ENCODE measurements at places on chromosomes 5 and 9.
A peak's percentile ranks its signal among the peaks of the same experiment; 100 is the strongest.

GRCh38 chr5:140142856-140143255 lies 17.1 kb downstream of the IGIP start:
- peaks cover 31% of the 10 kb centered on the region for H3K27me3 ChIP-seq
- no peaks in the 10 kb centered on the region for H3K36me3 ChIP-seq
- no peak overlapping the region for H3K4me3 ChIP-seq
- no peak overlapping the region for H3K27ac ChIP-seq
- DNase-seq, result no peak
- H3K4me1 ChIP-seq, result no peaks in the 10 kb centered on the region

DNA sequence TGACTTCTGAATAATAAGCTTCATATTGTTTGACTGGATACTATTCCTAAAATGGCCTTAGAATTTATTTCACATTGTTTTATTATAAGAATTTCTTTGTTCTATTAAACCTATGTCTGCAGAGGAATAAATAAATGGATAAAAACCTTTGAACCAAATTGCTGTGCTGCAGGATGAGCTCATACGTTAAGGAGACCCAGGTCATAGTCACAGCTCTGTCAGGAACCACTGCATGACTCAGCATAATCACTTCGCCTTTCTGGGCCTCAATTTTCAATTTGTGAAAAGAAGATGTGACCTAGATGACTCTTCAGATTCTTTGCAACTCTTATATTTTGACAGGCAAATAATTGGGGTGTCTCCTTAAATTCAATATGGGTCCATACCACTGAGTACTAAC lies 36.7 kb upstream of the HMHB1 start:
- H3K27ac ChIP-seq, result no peak overlapping the region
- H3K4me1 ChIP-seq, result no peaks in the 10 kb centered on the region
- DNase-seq, result peak; percentile 22
- no peaks in the 10 kb centered on the region for H3K36me3 ChIP-seq

DNA sequence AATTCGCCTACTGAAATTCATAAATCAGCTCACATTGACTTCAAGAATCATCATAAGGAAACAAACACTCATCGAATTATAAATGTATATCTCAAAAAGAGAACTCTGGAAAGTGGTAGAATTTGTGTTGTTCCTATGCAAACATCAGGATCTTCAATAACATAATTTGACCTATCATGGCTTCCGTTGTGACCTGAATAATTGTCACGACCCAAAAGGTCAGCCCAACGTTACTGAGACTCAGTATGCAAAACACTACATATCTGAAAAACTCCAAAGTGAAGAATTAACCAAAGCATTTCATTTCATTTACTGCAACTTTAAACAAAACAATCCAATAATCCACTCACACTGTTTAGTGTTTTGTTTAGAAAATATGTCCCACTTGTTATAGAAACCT lies 1.2 kb downstream of the RAPGEF6 start:
- no peak for DNase-seq
- H3K36me3 ChIP-seq, result no peaks in the 10 kb centered on the region
- peak overlapping the region; percentile 99 for H3K27ac ChIP-seq
- no peak overlapping the region for H3K4me3 ChIP-seq

GRCh38 chr9:133004091-133004998 lies 25.9 kb downstream of the GFI1B start:
- H3K4me3 ChIP-seq, result peak overlapping the region; percentile 29
- peak overlapping the region; percentile 89 for H3K27ac ChIP-seq
- H3K4me1 ChIP-seq, result peaks cover 86% of the 10 kb centered on the region
- no peaks in the 10 kb centered on the region for H3K36me3 ChIP-seq
- H3K27me3 ChIP-seq, result no peaks in the 10 kb centered on the region

GRCh38 chr5:74895906-74896305 lies 29.7 kb upstream of the FAM169A start:
- no peaks in the 10 kb centered on the region for H3K36me3 ChIP-seq
- H3K27me3 ChIP-seq, result no peaks in the 10 kb centered on the region
- no peaks in the 10 kb centered on the region for H3K4me1 ChIP-seq
- H3K4me3 ChIP-seq, result no peak overlapping the region

DNA sequence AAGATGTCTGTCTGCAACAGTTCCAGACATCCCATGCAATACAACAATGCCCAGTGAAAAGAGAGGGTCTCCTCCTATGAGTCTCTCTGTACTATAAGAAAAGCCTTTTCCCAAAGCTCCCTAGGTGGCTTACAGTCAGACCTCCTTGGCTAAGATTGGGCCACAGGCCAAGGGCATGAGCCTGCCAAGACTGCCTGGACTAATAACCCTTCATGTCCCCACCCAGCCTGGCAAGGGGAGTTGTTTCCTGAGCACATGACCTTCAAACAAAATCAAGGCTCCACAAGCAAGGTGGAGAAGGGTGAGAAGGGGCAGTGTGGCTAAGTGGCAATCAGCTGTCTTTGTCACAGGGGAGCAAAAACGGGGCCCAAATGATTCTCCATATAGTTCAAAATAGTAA lies 75.6 kb upstream of the ZSWIM6 start:
- H3K27me3 ChIP-seq, result no peaks in the 10 kb centered on the region
- H3K27ac ChIP-seq, result no peak overlapping the region
- H3K4me3 ChIP-seq, result no peak overlapping the region
- no peaks in the 10 kb centered on the region for H3K36me3 ChIP-seq
- no peak for DNase-seq

GRCh38 chr5:116529615-116530014 lies 45.0 kb downstream of the SEMA6A start:
- H3K27me3 ChIP-seq, result no peaks in the 10 kb centered on the region
- H3K4me3 ChIP-seq, result no peak overlapping the region
- H3K27ac ChIP-seq, result no peak overlapping the region
- no peaks in the 10 kb centered on the region for H3K36me3 ChIP-seq
- DNase-seq, result no peak
- H3K4me1 ChIP-seq, result no peaks in the 10 kb centered on the region

GRCh38 chr9:14692470-14693250 lies 572 bp downstream of the ZDHHC21 start:
- no peaks in the 10 kb centered on the region for H3K27me3 ChIP-seq
- DNase-seq, result peak; percentile 4

DNA sequence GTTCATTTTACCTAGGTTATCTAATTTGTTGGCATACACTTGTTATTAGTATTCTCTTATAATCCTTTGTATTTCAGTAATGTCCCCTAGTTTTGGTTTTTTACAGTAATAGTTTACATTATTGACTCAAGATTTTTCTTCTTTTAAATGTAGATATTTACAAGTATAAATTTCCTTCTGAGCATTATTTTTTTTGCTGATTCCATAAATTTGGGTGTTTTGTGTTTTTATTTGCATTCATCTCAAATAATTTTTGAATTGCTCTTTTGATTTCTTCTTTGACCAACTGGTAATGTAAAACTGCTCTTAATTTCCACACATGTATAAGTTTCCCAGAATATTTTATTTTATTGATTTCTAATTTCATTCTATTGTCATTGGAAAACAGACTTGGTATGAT lies 68.1 kb downstream of the ESM1 start:
- H3K4me3 ChIP-seq, result no peak overlapping the region
- no peak overlapping the region for H3K27ac ChIP-seq
- no peaks in the 10 kb centered on the region for H3K4me1 ChIP-seq

DNA sequence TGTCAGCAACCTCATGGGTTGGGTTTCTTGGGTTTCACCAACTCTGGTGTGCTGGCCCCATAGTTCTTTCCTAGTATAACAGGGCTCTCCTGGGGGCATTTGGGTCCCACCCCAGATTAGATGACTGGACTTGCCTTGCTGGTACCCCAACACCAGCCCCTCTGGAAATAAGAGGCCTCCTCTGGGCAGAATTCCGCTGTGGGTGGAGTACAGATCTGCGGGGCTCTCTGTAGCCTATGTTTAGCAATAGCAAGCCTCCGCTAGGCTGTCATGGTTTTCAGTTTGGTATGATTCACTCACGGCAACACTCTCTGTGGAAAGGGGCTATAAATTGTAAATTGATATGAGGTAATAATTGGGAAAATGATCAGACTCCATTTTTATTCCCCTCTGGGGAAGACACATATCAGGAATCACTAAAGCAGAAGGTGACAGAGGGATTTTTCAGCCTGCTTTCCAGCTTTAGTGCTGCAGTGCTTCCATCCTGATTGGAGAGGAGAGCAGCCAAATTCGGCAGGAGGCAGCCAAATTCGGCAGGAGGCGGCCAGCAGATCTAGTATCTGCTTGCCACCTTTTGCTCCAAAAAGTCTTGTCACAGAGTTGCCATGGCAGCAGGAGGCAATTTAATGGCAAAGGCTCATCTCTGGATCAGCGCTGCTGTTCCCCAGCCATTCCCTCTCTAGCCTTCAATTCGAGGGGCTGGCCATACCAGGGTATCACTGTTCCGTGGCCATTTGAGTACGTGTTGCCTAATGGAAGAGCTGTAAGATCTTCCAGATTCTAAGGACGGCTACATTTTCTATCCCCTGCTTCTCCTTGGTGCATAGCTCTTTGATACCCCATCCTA lies 84.6 kb downstream of the SLC44A1 start:
- H3K27me3 ChIP-seq, result no peaks in the 10 kb centered on the region
- H3K36me3 ChIP-seq, result no peaks in the 10 kb centered on the region
- H3K27ac ChIP-seq, result no peak overlapping the region
- no peaks in the 10 kb centered on the region for H3K4me1 ChIP-seq
- DNase-seq, result no peak

GRCh38 chr9:101737705-101738565 lies 512 bp downstream of the GRIN3A start:
- DNase-seq, result peak; percentile 9
- peaks cover 15% of the 10 kb centered on the region for H3K4me1 ChIP-seq
- H3K27me3 ChIP-seq, result peaks cover 26% of the 10 kb centered on the region
- no peaks in the 10 kb centered on the region for H3K36me3 ChIP-seq
- no peak overlapping the region for H3K27ac ChIP-seq

GRCh38 chr9:22107202-22108045 lies 98.3 kb upstream of the CDKN2B start:
- no peaks in the 10 kb centered on the region for H3K36me3 ChIP-seq
- H3K27me3 ChIP-seq, result peaks cover 24% of the 10 kb centered on the region
- no peak overlapping the region for H3K4me3 ChIP-seq
- no peaks in the 10 kb centered on the region for H3K4me1 ChIP-seq
- no peak overlapping the region for H3K27ac ChIP-seq
- DNase-seq, result no peak

- H3K4me3 ChIP-seq, result no peak overlapping the region
- no peak for DNase-seq
- no peaks in the 10 kb centered on the region for H3K36me3 ChIP-seq
- no peaks in the 10 kb centered on the region for H3K27me3 ChIP-seq
Measured at GRCh38 chr5:99349787-99350186, 421.0 kb upstream of the CHD1 start.

- no peak overlapping the region for H3K27ac ChIP-seq
- no peak overlapping the region for H3K4me3 ChIP-seq
- no peaks in the 10 kb centered on the region for H3K27me3 ChIP-seq
- no peak for DNase-seq
- H3K36me3 ChIP-seq, result no peaks in the 10 kb centered on the region
- no peaks in the 10 kb centered on the region for H3K4me1 ChIP-seq
Measured at GRCh38 chr5:154110716-154111115, 71.9 kb downstream of the MFAP3 start.
